ENCODE measurements at places on chromosomes 7 and 10.
A peak's percentile ranks its signal among the peaks of the same experiment; 100 is the strongest.

DNA sequence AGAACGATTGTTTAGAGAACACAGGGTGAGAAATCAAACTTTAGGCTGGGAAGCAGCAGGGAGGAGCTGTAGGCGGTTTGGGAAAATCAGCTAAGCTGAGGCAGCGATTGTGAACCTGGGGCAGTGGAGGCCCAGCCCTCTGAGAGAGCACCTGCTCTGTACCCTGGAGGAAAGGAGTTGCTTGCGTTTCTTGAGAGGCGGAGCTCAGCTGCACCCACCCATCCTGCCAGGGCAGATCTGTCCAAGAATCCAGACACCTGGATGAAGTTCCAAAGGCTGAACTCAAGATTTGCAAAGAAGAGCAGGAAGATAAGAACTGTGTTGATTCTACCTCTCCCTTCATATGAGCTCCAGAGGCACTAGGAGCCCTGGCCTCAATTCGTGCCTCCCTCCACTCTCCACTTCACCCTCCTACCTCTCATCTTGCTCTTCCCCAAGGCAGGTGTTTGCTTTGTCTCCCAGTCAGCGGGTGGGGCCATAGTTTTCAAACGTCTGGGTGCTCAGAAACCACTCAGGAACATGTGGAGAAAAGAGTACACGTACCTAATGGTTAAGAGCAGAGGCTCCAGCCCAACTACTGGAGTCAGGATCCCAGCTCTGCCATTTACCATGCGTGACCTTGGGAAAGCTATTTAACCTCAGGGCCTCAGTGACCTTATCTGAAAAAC, 21.5 kb upstream of the TMEM213 start:
- peak; percentile 90 for DNase-seq

DNA sequence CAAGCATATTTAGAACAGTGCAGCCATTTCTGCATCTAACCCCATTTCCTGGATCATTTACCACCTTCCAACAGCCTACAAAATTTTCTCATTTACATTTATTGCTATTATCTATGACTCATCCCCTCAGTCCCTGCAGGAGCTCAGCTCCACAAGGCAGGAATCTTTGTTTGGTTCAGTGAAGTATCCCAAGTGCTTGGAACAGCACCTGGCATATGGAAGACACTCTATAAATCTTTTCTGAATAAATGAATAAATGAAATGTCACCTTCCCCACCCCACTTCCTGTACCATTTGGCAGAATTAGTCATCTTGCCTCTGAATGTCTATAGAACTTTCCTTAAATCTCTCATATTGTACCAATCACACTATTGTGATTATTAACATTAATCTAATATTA, 110.7 kb downstream of the HIP1 start:
- DNase-seq: no peak

- DNase-seq: no peak
Measured at GRCh38 chr10:100742076-100742771, 3.2 kb upstream of the PAX2 start.

- DNase-seq: no peak
Measured at GRCh38 chr7:30930621-30931020, 19.0 kb downstream of the AQP1 start.

DNA sequence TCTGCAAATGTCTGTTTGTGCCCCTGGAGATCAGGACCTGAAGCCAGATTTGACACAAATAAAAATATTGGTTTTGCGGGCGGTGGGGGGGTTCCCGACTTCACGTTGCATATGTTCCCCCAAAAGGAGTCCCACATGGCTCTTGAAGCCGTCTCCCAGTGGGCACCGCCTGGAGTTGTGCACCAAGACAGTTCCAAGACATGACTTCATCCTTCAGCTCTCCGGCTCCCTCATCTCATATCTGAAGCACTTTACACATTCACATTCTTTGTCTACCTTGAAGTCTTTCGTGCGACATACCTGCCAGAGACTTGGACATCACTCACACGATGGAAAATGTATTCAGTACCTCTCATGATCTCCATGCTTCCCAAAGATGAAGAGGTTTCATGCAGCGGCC, 362.8 kb upstream of the FOXK1 start:
- no peak for DNase-seq

- DNase-seq: no peak
Measured at GRCh38 chr10:22702348-22702747, 12.0 kb downstream of the PIP4K2A start.

DNA sequence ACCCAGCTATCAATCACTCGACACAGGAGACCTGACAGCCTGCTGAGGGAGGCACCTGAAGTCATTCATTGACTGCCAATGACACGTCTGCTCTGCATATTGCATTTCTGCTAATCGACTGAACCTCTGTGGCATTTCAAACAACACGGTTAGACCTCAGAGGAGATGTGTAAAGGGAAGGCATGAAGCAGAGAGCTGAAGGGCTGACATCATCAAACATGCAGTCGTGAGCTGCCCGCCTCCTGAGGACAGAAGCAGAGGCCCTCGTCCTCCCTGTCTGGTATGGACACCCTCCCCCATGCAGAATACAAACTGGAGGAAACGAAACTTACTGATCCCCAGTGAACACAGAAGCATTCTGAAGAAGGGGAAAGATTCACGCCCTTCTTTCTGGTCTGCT, 462.6 kb upstream of the MGMT start:
- DNase-seq: no peak

DNA sequence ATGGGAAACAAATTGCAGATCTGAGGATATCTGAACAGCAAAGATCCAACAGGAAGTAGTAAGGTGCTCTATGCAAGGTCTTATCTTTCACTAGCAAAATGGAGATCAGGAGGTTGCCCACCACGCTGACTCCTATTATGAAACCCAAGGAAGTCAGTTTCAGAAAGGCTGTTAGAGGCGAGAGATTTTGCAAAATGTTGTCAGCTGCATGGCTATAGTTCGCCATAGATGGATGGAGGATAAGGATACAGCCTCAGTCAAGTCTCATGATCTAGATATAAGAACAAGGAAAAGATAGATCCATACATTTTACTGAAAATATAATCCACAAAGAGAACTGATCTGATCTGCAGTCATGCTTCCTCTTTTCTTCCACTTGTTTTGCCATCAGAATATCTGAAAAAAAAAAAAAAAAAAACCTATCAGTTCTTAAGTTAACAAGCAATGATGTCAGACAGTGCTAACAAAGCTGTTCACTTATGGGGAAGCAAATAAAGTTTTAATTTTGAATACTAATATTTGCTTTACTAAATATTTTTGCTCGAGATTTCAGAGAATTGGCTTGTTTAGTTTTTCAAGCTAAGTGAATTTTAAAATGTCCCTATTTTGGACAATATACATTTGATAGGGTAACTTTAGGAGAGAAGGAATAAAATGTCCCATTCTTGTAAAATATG, 2.0 kb downstream of the GPR85 start:
- no peak for DNase-seq

DNA sequence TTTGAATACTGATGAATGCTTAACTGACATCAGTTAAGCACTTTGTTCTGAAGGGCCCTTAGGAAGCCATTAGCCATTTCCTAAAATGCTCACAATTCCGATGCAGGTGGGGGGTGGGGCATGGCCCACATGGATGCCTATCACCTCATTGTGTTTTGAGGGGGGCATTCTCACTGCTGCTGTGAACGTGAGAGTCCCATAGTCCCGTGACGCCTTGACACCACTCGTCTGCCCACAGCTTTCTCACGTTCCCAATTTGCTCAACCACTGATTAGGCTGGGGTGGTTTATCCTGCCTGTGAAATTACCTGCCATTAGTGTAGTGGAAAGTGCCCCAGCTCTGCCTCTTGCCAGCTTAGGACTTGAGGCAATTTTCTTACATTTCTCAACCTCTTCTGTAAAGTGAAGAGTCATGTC, 31.9 kb downstream of the DUSP5 start:
- no peak for DNase-seq

- DNase-seq: no peak
Measured at GRCh38 chr10:125928928-125929585, 32.7 kb downstream of the FANK1 start.

DNA sequence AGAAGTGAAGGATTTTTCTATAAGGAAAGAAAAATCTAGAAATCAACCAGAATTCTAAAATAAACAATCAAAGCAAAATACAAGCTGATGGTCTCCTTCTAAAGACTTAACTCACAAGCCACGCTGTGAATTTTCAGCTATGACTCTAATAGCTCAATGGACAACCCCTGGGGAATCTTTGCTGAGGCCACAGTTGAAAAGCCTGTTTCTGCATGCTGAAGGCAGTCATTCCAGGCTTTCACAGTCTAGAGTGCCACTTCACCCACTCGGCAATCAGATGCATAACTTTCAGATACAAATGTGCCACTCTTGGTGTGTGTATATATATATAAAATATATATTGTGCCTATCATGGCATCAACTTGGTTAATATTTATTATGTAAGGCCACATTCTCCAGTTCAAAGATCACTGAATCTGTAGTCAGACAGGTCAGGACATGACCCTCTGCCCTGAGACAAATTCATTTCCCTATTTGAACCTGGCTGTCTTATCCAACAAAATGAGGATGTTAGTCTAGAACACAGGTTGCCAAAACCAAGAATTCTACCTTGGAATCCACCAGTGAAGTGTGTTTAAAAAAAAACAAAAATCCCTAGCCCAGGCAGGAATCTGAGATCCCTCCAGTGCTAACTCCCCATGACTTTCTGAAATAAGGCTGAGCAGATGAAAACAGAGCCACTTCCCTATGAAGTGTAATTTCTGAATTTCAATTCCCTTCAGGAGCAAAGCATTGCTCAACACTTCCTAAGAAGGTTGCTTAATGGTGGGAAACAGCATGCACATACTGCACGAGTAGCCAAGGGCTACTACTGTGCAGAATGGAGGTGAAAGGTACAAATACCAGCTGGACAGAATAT, 9.9 kb downstream of the LIPA start:
- no peak for DNase-seq

DNA sequence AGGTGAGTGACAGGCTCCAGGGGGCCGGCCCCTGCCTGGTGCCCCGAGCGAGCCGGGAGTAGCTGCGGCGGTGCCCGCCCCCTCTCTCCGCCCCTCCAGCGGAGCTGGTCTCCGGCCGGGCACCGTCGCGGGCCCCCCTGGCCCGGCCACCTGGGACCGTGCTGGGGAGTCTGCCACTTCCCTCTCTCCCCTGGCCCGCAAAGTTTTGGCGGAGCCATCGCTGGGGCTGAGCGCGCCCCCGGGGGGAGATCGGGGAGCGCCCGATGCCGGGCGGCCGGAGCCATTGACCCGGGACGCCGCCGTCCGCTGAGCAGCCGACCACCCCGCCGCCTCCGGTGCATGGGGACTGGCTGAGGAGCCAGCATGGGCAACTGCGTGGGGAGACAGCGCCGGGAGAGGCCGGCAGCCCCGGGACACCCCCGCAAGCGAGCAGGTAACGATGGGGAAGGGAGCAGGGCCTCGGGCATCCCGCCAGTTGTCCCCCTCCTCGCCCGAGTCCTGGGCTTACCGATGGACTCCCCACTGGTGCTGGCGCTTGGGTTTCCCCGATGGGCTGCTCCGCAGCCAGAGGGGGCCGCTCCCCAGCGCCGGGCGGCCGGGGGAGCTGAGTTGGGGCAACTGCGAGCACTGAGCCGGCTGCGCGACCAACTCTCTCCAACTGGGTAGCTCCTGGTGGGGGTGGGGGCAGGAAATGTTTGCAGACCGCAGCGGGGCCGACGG, at the start of gene UBTD1:
TSS of gene UBTD1 (plus strand) at position 84 of the 720 bp plus-strand sequence. CDS start at position 364, 280 bp downstream.
- no peak for DNase-seq

GRCh38 chr7:44408596-44408995, 81.9 kb downstream of the NUDCD3 start:
- no peak for DNase-seq

DNA sequence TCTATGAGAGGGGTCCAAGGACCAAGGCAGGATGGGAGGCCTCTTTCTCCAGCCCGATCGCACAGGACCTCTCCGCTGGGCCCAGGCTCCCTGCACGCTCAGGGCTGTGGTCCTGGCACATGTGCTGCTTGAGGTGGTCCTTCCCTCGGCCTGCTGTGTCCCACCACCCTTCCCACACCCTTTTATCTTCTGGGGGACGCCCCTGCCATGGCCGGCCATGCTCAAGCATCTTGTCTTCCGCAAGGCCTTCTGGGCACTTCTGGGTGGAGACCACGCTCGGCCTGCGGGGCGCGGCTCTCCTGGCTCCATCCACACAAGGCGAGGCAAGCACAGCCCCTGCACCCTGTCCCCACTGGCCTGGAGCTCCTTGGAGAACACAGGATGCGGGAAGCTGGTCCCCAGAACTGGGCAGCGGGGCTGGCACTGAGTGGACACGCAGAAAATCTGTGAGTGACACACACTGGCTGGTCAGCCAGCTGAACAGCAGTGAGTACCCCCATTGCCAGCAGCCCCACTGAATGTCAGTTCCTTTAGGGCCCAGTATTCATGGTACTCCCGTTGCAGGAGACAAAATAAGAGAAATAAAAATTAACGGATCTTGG, 115.9 kb downstream of the TCERG1L start:
- DNase-seq: no peak

DNA sequence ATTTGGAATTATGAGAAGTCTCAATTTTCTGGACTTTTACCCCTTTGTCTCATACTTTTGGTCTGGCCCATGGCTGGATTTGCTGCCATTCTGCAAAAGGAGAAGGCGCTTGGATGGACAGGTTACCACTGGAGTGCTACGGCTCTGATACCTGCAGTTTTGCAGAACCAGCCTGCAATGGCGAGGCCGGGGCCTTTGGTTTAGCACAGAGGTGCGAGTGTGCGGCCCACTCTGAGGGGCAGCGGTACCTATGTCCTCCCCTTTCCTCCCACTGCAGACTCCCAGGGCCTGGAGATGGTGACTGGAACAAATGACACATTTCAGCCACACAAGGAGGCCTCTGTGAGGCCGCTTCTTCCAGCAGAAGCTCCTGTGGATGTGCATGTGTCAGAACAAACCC, 11.9 kb downstream of the ZNF777 start:
- DNase-seq: no peak
